ENCODE measurements at places on chromosomes 2 and 18.

DNA sequence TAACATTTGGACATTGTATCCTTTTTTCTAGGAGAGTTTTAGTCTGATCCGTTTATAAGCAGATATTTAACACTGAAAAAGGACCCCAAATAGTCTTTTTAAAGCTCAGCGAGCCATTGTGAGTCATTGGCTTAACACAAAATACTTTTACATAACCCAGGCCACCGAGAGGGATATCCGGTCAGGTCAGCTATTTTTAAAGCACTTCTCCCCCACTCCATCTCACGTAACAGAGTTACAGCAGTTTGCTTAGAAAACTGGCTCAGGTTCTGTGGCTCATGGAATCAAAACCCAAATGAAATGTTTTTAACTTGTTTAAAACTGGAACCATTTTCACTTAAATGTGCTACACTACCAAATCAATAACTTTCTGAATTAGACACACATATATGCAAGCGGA is 23.9 kb downstream of the COL4A3 start:
- DNase-seq: no peak

DNA sequence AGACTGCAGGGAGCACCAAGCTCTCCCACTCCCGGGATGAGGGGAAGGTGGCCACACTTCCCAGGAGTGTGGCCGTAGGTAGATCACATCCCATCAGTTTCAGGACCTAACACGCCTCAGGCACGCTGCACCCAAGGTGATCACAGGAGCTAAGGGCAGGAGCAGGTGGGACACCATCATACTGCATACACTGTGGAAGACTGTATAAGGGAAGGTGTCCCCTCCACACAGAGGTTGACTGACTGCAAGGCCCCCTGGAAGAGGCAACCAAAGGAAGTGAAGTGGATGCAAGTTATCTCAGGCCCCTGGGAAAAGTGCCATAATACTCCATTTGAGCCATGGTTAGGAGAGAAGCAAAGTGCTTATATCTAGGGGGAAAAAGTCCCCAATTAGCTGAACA is 351.9 kb upstream of the SMIM21 start:
- DNase-seq: no peak

DNA sequence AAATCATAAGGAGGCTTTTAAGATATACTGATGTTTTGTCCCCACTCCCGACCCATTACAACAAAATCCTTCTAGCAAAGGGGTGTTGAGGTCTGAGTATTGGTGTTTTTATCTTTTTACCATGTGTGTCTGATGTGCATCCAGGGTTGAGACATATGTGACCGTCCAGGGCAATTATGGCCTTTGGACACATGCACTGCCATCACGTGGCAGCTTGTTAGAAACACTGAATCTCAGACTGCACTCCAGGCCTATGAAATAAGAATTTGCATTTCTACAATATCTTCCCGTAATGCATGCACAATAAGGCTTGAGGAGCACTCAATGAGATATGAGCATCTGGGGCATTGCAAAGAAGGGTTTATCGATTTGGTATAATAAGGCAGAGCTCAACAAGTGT is 235.1 kb upstream of the ZNF804A start:
- no peak for DNase-seq

DNA sequence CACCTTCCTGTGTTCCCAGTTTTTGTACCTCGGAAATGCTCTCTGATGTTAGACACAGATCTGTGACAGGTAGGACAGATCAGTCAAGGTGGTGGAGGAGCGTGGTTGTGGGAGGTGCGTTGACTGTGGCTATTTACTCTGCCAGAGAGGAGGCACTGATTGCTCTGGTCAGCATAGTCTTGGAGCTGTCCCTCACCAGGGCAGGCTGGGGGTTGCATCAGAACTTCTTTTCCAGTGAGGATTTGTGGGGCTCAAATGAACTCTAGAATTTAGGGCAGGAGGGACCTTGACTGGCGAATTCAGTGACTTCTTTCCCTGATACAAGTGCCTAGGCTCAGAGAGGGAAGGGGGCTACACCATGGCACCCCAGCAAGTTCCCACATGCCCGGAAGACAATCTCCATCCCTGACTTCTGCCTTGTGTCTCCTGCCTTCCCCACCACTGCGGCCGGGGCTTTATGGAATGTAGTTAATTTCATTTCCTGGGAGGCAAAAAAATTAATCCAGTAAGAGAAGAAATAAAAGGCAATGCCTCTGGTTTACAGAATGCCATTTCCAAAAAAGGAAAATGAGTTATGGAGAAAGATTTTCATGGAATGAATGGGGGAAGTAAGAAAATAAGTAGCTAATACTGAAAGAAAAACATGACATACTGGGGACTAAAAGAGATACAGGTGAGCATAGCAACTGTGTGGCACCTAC is 26.1 kb downstream of the NIFK start:
- no peak for DNase-seq

DNA sequence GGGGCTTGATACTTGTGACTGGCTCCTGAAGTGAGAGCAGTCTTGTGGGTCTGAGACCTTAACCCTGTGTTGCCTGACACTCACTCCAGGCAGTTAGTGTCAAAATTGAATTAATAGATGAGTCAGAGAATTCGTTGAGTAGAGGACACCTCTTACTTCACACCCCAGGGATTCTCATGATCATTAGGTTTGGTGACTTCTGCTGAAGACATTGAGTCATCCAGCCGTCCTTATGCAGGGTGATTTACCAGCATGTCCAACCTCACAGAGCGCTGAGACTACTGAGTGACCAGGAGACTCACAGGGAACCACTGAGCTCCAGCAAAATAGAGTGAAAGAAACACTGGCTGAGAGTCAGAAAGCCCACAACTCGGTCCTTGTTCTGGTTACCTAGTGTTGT is 36.0 kb upstream of the EVA1A start:
- no peak for DNase-seq
